CD4-positive, alpha-beta T cell treated with Interleukin-2 at 100 ng/mL for 4 hours (primary cell): ENCODE measurements at places on chromosomes 5 and 9.

DNA sequence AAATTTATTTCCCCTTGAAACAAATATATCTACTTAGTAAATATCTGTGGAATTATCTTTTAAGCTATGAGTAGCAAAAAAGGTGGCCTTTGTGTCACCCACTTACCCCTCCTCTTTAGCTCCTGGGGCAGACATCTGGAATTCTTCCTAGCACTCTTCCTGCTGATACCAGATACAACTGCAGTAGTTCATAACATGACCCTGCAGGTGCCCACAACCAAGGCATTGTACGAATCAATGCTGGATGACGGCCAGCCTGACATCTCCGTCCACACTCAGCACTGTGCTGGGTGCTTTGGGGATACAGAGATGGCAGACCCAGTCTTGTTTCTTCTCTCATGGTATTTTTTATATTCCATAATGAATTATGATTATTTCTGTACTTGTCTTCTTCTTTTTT, 152.3 kb downstream of the GOLPH3 start:
- DNase-seq = no peak

DNA sequence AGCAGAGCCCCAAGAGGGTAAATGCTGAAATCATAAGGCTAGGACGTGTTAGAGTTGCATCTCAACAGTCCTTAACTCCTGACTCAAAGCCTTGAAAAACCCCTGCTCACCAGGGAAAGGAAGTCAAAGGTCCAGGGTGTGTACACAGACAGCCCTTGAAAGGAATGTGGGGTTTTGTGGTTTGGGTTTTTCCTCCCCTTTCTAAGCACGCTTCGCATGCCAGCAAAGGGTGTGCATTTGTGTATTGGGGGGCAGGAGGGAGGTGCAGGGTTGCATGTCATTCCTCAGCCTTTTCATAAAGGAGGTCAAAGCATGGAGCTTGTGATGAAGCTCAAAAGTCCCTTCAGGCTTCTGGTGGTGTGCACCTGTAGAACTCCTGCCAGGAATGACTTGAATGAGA, 17.3 kb upstream of the XPA start:
- no peak for DNase-seq

GRCh38 chr5:172985596-172985995, 2.0 kb downstream of the ATP6V0E1 start:
- no peak for DNase-seq

GRCh38 chr5:476814-477175, 33.8 kb downstream of the EXOC3 start:
- no peak for DNase-seq

- DNase-seq = peak; percentile 28
Measured at GRCh38 chr5:151047814-151048425, 27.5 kb downstream of the GPX3 start.

DNA sequence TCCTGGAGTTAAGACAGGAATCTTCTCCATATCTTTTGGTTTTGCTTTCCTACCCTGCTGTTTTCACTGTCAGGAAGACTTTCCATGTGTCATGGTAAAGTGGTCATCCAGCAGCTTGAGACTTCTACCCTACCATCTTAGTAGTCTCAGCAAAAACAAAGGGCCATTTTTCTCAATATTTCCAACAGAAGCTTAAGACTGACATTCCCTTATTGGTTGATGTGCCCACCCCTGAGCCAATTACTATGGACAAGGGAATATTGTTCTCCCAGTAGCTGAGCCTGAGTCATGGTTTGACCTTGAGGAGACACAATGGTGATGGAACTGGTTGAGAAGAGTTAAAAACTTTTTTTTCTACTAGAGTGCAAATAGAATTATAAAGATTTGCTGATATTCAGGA, 105.6 kb downstream of the CSNK1G3 start:
- no peak for DNase-seq

- DNase-seq = peak; percentile 57
Measured at GRCh38 chr9:117783828-117784227, 79.6 kb downstream of the TLR4 start.

- DNase-seq = no peak
Measured at GRCh38 chr9:112072721-112073638, 102.1 kb downstream of the SUSD1 start.

DNA sequence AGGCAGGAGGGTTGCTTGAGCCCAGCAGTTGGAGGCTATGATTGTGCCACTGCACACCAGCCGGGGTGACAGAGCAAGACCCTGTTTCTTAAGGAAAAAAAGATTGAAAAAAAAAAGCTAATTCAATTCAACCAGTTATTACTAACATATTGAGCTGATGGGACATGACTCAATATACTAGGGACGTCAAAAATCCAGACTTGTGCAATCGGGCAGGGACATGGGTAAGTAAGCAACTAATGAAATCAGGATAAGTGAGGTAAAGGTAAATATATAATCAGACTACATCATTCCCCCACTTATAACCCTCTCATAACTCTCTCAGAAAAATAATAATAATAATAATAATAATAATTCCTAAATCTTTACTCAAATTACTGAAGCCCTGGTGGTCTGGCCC, 975 bp upstream of the HAVCR1 start:
- no peak for DNase-seq
